Neural crest cell (in vitro differentiated cells): ENCODE measurements at places on chromosomes 11 and 22.

DNA sequence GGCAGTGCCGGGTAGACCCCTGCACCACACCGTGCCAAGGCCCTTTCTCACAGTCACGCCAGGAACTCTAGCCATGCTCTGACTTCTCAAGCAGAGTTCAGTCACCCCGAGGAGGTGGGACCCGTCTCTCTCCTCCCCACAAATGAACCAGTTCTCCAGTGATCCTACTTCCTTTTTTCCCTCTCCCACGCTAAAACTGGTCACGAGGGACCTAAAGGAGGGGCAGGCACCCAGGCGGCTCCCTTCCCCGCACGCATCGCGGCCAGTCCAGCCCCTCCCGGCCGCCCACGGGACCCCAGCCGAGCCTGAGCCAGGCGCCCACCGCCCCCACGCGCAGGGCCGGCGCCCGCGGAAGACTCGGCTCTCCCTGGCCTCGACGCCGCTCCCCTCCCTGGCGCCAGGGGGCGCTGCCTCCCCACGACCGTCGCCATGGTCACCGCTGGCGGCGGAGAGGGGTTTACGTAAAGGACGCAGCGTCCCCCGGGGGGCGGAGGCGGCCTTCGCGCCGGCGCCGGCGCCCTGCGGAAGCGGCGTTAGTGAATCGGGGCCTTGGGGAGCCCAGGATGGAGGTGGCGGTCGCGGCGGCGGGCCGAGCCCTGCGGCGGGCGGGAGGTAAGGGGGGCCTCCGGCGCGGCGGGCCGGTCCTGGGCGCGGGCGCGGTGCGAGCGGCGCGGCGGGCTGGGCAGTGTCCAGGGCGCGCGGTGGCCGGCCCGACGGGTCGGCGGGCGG, at the start of gene DAGLA:
DAGLA (plus strand) TSS at position 499 of the 729 bp plus-strand sequence. CDS start 39,765 bp downstream, outside the sequence.
- DNase-seq: peak; percentile 82

DNA sequence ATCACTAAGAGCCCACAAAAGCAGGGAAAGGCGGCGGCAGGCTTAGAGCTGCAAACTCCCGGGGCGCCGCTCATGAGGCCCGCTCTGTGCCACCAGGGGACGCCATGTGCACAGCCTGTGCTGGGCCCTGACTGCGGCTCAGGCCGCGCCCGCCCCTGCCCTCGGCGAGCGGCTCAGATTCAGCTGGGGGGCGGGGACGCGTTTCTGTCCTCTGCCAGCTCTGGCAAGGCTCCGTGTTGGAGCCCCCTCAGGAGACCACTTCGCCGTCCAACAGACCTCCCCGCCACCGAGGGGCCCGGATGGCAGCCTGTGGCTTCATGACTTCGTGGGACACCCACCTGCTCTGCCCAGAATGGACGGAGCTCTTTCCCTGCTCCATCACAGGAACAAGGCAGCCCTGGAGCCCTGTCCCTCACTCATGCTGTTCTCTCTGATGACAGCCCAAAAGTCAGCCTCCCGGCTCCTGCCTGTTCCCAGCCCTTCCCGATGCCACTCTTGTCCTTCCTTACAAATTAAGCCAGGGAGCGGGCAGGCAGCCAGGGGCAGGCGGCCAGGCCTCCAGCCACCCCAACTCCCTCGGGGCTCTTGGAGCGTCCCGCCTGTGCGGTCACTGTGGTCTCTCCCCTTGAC, 69.1 kb downstream of the NAT10 start:
- DNase-seq: peak; percentile 88

DNA sequence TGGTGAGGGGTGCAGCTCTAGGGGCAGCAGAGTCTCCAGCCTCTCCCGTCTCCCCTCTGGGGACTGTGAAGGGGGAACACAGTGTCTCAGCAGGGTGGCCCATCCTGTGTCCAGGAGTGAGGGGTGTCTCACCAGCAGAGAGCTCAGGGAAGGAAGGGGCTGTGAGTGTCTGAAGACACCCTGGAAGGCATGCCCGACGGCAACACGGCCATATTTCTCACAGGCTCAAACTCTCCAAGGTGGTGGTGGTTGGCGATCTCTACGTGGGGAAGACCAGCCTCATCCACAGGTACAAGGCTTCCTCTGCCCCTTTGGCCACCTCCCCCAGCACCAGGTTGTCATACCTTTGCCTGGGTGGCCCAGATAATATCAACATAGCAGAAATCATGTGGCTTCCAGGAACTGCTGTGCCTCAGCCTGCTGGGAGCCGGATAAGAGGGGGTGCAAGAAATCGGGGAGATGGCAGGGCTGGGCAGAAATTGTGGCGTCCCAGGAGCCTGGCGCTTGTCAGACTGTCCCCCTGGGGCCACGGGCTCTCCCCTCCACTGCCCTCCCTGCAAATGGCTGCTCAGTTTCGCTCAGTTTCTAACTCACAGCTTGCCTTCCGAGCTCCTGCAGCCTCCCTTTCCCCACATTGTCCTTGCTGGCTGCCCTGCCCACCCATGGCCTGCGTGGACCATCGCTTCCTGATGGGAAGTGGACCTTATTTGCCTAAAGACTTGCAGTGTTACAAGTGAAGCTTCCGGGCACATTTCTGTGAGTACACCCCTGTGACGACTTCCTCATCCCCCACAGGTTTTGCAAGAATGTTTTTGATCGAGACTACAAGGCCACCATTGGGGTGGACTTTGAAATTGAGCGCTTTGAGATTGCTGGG, 7.2 kb downstream of the RAB36 start:
- DNase-seq: no peak

- DNase-seq: no peak
These were observed 756.7 kb downstream of the DLG2 start for GRCh38 chr11:84870486-84870885.

GRCh38 chr22:49203091-49203858, 624.4 kb downstream of the BRD1 start:
- no peak for DNase-seq

DNA sequence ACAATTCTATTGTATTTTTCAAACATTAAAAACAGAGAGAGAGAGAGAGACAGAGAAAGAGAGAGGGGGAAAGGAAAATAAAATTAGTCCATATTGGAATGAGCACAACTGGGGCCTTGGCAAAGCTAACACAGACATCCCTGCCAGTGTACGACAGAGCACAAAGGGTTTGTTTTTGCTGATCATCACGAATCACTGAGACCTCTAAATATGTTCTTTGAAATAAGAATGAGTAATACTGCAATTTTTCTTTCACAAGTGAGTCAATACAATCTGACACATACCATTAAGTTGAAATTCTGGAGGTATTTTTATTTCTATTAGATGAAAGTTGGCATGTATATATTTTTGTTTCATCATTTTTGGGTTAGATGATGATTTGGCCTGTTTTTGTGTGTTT, 27.0 kb upstream of the LRRC4C start:
- DNase-seq: no peak

DNA sequence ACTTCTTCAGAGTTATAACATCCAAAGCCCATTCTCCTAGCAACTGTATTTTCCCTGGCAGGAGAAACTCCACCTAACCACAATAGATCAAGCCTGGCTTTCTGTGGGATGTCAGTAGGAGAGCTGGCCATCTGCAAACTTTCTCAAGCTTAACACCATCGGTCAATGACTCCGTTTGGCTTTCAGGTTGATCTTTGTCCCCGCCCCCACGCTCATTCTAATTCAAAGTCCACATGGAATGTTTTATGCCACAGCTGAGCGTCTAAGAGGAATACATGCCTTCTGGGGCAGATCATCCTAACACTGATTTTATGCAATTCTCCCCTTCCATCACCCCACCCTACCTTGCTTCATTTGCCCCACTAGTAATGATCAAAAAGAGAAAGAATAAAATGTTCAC, 4.8 kb downstream of the GVQW3 start:
- DNase-seq: no peak

GRCh38 chr11:3171931-3172560, 6.9 kb upstream of the OSBPL5 start:
- no peak for DNase-seq
